ENCODE measurements at places on chromosomes 3 and 15.
A peak's percentile ranks its signal among the peaks of the same experiment; 100 is the strongest.

DNA sequence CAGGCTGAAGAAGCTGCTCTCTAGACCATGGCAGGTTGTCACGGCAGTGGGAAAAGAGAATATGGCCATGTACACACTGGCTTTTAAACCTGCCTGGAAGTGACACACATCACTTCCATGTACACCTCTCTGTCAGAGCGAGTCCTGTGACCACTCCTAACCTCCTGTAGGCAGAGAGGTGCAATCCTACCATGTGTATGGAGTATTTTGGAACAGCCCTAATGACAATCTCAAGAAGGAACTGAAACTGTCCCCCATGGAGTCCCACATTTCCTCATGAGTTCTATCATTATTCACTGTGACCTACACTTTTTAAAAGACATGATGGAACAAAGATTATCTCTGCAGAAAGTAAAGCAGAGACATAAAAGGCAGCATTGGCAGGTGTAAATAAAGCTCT lies 153.4 kb upstream of the PFN2 start:
- H3K36me3 ChIP-seq: no peaks in the 10 kb centered on the region
- no peaks in the 10 kb centered on the region for H3K27me3 ChIP-seq
- no peak overlapping the region for H3K27ac ChIP-seq
- H3K4me3 ChIP-seq: no peak overlapping the region

GRCh38 chr3:190227064-190227463 lies 95.2 kb downstream of the CLDN1 start:
- H3K27me3 ChIP-seq: no peaks in the 10 kb centered on the region
- H3K4me1 ChIP-seq: peaks cover 22% of the 10 kb centered on the region
- no peak for DNase-seq
- no peak overlapping the region for H3K4me3 ChIP-seq

DNA sequence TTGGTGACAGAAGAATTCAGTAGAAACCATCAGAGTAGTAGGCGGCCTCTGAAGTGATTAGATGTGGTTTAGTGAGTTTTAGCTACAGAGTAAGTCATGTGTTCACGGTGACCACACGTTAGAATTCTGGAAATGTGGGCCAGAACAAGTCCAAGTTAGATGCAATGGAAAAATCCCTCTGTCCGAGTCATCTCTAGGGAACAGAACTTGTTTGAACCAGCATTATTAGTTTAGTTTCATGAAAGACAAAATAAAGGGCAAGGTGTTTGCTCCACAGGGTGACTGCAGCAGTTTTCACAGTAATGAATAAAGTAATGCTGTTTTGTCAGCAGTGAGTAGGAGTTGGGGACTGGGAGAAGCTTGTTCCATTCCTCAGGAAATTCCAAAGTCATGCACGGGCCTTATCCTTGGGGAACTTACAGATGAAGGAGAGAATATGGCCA lies 100.2 kb downstream of the CGNL1 start:
- H3K4me1 ChIP-seq: peaks cover 14% of the 10 kb centered on the region
- no peaks in the 10 kb centered on the region for H3K27me3 ChIP-seq
- H3K4me3 ChIP-seq: no peak overlapping the region
- no peak overlapping the region for H3K27ac ChIP-seq

GRCh38 chr15:55527150-55527549 lies 19.1 kb upstream of the DNAAF4 start:
- no peak for DNase-seq
- H3K36me3 ChIP-seq: no peaks in the 10 kb centered on the region
- no peak overlapping the region for H3K27ac ChIP-seq
- H3K4me1 ChIP-seq: no peaks in the 10 kb centered on the region

DNA sequence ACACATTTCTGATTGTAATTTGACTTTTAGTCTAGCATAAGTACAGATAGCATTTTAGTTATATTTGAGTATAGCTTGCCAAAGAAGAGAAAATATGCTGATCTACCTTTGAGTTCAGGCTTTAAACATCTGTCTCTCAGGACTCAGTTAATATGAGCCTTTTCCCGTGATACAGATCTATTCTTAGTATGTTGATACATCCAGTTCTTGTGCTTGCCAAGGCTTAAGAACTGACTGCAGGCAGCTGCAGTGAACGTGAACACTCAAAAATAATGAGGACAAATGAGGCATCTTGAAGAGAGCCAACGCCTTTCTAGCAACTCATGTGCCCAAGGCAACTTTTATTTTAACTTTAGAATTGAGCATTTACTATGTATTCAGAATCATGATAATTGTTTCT lies 325.5 kb downstream of the SI start:
- no peaks in the 10 kb centered on the region for H3K27me3 ChIP-seq
- no peak for DNase-seq

GRCh38 chr3:52400275-52400793 lies 44.6 kb downstream of the SEMA3G start:
- no peak overlapping the region for H3K27ac ChIP-seq
- peaks cover 24% of the 10 kb centered on the region for H3K4me1 ChIP-seq
- H3K27me3 ChIP-seq: no peaks in the 10 kb centered on the region
- H3K36me3 ChIP-seq: peaks cover 53% of the 10 kb centered on the region
- no peak overlapping the region for H3K4me3 ChIP-seq

DNA sequence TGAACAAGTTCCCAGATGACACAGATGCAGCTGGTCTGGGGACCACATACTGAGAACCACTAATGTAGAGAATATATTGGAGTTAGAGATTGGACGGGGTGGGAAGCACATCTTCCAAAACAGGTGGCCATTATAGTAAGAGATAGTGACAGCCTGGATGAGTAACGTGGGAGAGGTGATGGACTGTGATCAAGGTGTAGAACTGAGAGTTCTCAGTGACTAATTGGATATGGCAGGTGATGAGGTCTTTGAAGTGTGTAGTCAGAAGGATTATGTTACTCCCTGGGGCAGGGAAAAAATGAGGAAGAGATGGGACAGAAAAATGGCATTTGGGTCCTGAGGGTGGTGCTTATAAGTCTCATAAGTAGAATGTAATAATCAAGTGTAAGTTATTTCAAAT lies 66.6 kb downstream of the KCNMB2 start:
- H3K4me1 ChIP-seq: no peaks in the 10 kb centered on the region
- H3K36me3 ChIP-seq: no peaks in the 10 kb centered on the region
- no peak overlapping the region for H3K4me3 ChIP-seq
- no peak for DNase-seq
- H3K27ac ChIP-seq: no peak overlapping the region
- H3K27me3 ChIP-seq: no peaks in the 10 kb centered on the region

- no peak overlapping the region for H3K4me3 ChIP-seq
- H3K4me1 ChIP-seq: no peaks in the 10 kb centered on the region
- H3K36me3 ChIP-seq: no peaks in the 10 kb centered on the region
- H3K27ac ChIP-seq: no peak overlapping the region
- DNase-seq: no peak
Measured at GRCh38 chr3:23430781-23431398, 227.8 kb downstream of the UBE2E2 start.

DNA sequence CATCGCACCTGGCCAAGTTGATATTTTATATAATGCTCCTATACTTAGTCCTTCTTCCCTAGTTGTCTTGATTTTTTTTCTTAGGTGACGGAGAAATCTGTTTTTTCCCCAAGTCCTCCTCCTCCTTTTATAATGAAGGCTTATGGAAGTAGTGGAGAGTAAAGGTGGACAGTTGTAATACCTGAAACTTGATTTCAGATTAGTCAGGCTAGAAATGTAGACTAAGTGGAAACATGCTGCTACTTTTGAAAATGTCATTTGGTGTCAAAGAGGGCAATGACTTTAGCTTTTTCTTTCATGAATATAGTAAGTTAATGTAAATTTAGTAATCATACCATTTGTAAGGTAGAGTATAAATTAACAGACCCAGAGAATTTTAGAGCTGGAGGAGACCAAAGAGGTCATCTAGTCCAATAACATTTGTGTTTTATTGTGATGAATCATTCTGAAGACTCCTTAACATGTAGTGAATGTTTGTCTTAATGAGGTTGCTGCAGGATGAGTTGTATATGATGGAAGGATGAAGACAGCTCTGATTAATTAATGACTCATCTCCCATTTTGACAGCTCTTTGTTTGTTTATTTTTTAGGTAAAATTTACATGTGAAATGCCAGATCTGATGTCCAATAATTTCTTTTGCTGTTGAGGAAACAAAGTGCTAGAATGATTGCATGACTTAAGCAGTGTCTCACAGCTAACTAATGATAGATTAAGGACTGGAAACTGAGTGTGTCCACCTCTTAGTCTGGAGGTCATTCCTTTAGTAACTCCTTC lies 8.7 kb downstream of the CTDSPL2 start:
- DNase-seq: peak; percentile 21
- no peaks in the 10 kb centered on the region for H3K36me3 ChIP-seq
- no peak overlapping the region for H3K4me3 ChIP-seq
- H3K4me1 ChIP-seq: peaks cover 5% of the 10 kb centered on the region
- H3K27me3 ChIP-seq: no peaks in the 10 kb centered on the region
- no peak overlapping the region for H3K27ac ChIP-seq

DNA sequence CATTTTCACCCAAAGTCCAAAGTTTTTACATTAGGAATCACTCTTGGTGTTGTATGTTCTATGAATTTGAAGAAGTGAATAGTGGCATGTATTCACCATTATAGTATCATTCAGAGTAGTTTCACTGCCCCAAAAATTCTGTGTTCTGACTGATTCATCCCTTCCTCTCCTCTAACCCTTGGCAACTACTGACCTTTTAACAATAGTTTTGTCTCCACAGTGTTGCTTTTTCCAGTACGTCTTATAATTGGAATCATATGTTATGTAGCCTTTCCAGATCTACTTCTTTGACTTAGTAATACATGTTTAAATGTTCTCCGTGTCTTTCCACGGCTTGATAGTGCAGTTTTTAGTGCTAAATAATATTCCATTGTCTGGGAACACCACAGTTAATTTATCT lies 379.0 kb upstream of the SGO1 start:
- DNase-seq: no peak
- no peaks in the 10 kb centered on the region for H3K27me3 ChIP-seq
- H3K4me1 ChIP-seq: no peaks in the 10 kb centered on the region
- no peaks in the 10 kb centered on the region for H3K36me3 ChIP-seq

GRCh38 chr3:136658946-136659682 lies 93.1 kb downstream of the STAG1 start:
- no peaks in the 10 kb centered on the region for H3K36me3 ChIP-seq
- H3K27ac ChIP-seq: no peak overlapping the region
- no peaks in the 10 kb centered on the region for H3K27me3 ChIP-seq
- H3K4me3 ChIP-seq: no peak overlapping the region

- no peaks in the 10 kb centered on the region for H3K27me3 ChIP-seq
- H3K36me3 ChIP-seq: no peaks in the 10 kb centered on the region
- DNase-seq: no peak
- H3K4me1 ChIP-seq: no peaks in the 10 kb centered on the region
- no peak overlapping the region for H3K4me3 ChIP-seq
Measured at GRCh38 chr3:14511623-14512280, 28.4 kb downstream of the GRIP2 start.

DNA sequence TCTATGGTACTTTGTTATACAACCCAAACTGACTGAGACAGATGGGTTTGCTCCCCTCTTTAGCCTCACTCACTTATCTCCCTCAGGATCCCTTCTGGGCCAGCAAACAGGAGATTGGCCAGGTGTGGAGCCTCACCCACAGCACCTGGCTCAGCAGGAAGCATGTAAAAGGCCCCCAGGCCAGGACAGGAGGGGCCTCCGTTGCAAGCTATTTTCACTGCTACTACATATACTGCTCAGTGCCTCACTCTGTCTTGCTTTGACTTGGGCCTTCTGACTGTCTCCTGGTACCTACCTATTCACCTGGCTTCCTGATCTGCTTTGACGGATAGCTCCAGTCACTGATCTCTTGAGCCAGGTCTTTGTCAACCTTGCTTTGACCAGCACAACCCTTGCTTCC lies 20.4 kb upstream of the TPM1 start:
- H3K36me3 ChIP-seq: no peaks in the 10 kb centered on the region
- H3K27me3 ChIP-seq: no peaks in the 10 kb centered on the region
- DNase-seq: no peak
- H3K27ac ChIP-seq: no peak overlapping the region

- peak; percentile 38 for DNase-seq
- H3K4me3 ChIP-seq: no peak overlapping the region
- H3K27me3 ChIP-seq: peaks cover 20% of the 10 kb centered on the region
Measured at GRCh38 chr15:73873889-73874511, 636 bp downstream of the TBC1D21 start.

GRCh38 chr15:40338921-40339620 lies 1.7 kb downstream of the CCDC9B start:
- peak overlapping the region; percentile 90 for H3K4me3 ChIP-seq
- peak overlapping the region; percentile 91 for H3K27ac ChIP-seq
- peaks cover 92% of the 10 kb centered on the region for H3K4me1 ChIP-seq
- H3K27me3 ChIP-seq: no peaks in the 10 kb centered on the region
- peaks cover 33% of the 10 kb centered on the region for H3K36me3 ChIP-seq

DNA sequence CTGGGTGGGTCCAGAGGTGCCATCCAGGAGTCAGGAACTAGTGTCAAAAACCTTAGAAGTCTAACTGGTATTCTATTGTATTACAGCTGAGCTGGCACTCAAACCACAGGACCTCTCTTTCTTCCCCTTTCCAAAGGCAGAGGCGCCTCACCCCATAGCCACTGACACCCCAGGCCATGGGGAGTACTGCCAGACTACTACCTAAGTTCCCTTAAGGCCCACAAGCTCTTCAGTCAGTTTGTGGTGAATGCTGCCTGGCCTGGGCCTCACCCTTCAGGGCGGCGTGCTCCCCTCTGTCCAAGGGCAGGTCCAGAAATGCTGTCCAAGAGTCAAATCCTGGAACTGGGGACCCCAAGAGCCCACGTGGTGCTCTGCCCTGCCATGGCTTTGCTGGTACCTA lies 43.0 kb upstream of the FGF7 start:
- H3K36me3 ChIP-seq: no peaks in the 10 kb centered on the region
- H3K4me1 ChIP-seq: no peaks in the 10 kb centered on the region
- DNase-seq: no peak
- no peak overlapping the region for H3K27ac ChIP-seq

- no peak overlapping the region for H3K27ac ChIP-seq
- DNase-seq: no peak
- H3K4me3 ChIP-seq: no peak overlapping the region
- H3K4me1 ChIP-seq: no peaks in the 10 kb centered on the region
- H3K27me3 ChIP-seq: no peaks in the 10 kb centered on the region
Measured at GRCh38 chr3:97960993-97961766, 11.1 kb downstream of the RIOX2 start.

DNA sequence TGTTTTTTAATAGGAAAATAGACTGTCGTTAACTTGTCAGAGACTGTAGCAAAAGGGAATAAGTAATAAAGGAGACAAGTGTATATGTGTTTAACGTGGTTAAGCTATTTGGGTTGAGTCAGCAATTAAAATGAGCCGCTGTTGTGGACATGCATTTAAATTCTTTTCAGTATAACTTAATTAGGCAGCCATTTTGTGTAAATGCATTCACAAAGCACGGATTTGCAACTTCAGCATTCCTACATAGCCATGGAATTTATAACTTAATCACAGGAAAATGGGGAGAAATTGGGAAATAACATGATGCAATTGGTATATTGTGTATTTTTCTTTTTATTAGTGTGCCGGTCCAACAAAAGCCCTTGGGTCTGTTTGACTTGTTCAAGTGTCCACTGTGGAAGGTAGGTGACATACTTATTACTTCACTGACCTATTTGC lies 27.9 kb downstream of the USP3 start:
- DNase-seq: no peak
- no peak overlapping the region for H3K27ac ChIP-seq
- H3K4me3 ChIP-seq: no peak overlapping the region
- no peaks in the 10 kb centered on the region for H3K36me3 ChIP-seq
- H3K27me3 ChIP-seq: no peaks in the 10 kb centered on the region

GRCh38 chr3:5657106-5657505 lies 469.6 kb downstream of the EDEM1 start:
- no peak for DNase-seq
- H3K4me1 ChIP-seq: no peaks in the 10 kb centered on the region
- no peak overlapping the region for H3K27ac ChIP-seq
- no peaks in the 10 kb centered on the region for H3K36me3 ChIP-seq

GRCh38 chr15:26887926-26888666 lies 21.2 kb downstream of the GABRA5 start:
- no peaks in the 10 kb centered on the region for H3K36me3 ChIP-seq
- H3K27ac ChIP-seq: no peak overlapping the region
- DNase-seq: no peak
- H3K4me3 ChIP-seq: no peak overlapping the region
- no peaks in the 10 kb centered on the region for H3K27me3 ChIP-seq

Measured in keratinocyte (primary cell).